ENCODE measurements at places on chromosomes 6 and 20. TPM values are rescaled to one million over a fixed set of nuclear protein-coding genes. Genes with fewer than 3 reads are reported as not detected.

GRCh38 chr6:131678442-131678841 is 22.8 kb downstream of the OR2A4 start:
- DNase-seq: no peak

GRCh38 chr20:13061381-13061780 is 52.6 kb downstream of the SPTLC3 start:
- DNase-seq: peak; percentile 14

- no peak for DNase-seq
Observed at GRCh38 chr6:133136177-133136880, 104.8 kb upstream of the EYA4 start.

- DNase-seq: peak; percentile 79
Observed at GRCh38 chr6:128725271-128726233, 157.4 kb upstream of the LAMA2 start.

DNA sequence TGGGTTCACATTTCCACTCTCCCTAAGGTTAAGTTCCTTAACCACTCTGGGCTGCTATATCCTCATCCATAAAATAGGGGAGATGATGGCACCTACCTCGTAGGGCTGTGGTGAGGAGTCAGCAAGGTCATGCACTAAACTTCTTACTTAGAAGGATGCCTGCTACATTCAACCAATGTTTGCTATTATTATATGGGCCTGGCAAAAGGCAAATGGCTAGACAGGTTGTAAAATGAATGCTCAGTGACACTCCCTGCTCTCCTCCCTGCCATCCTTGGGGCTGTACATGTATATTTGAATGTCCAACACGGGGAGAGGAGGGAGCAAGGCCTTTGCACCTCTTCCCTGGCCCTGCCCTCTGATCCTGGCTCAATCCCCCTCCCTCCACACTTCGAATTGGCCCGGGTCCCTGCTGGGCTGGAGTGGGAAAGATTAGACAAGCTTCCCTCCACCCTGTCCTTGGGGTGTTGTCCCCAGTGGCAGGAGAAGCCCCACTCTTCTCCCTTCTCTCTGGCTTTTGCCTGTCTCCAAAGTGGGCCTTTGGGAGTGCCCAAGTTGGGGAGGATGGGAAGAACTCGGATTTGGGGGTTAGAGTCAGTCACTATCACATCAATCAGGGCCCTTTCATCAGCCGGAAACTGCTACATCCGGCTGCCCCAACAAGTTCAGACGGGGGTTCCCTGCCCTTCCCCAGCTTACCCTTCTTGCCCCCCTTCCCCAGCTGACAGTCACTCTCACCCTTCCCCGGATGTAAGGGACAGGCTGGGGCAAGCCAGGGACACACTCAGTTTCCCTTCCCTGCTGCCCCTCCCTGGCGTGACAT is 36.3 kb upstream of the VEGFA start:
- no peak for DNase-seq

- DNase-seq: no peak
Observed at GRCh38 chr6:39923394-39923793, 10.9 kb downstream of the MOCS1 start.

GRCh38 chr6:146316175-146316495 is 227.5 kb upstream of the RAB32 start:
- no peak for DNase-seq

DNA sequence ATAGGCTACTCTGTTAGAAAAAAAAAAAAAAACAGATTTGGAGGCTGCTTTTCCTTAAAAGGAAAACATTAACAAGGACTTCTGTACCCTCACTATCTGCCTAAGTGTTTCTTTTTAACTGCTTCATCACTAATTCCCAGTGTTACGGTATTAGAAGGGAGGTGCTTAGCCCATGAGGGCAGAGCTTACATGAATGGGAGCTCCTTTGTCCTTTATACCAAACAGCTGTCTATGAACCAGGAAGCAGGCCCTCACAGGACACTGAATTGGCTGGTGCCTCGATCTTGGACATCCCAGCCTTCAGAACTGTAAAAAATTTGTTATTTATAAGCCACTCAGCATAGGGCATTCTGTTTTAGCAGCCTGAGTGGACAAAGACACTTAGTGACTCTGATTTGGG is 215.6 kb upstream of the NRSN1 start:
- no peak for DNase-seq

DNA sequence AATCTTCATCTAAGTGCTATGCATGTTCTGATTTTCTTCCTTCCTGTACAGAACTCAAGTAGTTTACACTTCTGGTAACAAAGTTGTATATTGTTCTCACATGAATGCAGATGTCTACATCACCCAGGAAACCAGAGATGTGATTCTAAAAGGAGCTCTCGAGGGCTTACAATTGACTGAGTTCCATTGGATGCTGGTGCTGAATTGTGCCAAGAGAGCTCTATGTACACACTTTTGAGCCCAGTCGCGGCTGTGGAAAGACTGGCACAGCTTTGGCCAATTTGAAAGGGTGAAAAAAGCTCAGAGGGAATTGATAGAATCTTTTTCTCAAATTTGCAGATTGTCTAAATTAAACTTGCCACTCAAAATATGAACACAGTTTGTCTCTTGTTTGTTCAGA is 340.7 kb downstream of the LMBRD1 start:
- no peak for DNase-seq

DNA sequence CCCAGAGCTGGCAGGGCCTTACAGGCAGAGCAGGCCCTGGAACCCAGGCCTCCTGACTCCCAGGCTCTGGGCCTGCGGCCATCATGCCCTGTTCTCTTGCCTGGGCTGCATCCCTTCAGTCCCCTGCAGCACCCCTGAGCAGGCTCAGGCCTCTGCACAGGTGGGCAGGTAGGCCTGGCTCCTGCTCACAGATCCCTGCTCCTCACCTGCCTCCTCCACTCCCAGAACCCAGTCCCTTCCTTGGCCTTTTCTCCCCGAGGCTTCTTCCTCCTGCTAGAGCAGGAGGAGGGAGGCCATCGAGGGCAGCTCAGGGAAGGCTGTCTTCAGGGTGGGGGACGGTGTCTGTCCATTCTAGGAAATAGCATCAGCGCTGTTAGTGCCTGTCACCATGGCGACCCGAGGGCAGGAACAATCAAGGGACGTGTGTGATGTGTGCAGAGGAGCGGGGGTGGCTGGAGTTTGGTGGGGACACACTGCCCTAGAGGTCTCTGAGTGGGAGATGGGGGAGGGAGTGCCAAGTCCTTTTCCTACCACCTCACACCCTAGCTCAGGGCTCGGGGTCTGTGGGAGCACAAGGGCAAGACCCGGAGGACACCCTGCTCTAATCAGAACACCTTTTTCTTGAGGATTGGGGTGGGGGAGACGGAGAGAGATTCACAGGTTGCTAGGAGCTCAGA is 26.6 kb downstream of the GLP1R start:
- DNase-seq: no peak

GRCh38 chr6:35044761-35045421 is 96.2 kb downstream of the TCP11 start:
- no peak for DNase-seq

GRCh38 chr6:159126590-159126989 is 42.6 kb upstream of the FNDC1 start:
- no peak for DNase-seq

DNA sequence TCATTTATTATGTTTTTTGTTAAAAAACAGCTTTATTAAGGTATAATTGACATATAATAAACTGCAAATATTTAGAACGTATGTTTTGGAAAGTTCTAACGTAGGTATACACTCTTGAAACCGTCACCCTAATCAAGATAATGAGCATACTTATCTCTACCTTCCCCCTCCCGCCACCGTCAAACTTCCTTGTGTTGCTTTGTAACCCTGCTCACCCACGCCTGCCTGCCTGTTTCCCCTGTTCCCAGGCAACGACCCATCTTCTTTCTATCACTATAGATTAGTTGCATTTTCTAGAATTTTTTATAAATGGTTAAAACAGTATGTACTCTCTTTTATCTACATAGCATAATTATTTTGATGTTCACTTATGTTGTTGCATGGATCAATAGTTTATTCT is 33.5 kb upstream of the GCLC start:
- DNase-seq: no peak

DNA sequence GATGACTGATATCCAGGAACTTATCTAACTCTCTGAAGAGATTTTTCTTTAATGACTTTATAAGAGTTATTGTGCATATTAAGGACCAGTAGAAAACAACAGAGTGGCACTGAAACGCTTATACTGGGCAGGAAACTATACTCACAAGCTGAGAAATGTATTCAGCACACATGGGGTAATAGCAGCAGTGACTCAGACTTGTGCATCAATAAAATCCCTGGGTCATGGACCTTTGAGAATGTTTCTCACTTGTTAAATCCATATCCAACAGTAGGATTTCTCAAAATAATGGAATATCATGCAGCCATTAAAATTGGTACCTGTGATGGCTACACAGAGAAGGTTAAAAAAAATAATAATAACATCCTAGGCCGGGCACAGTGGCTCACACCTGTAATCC is 219.5 kb downstream of the BTBD9 start:
- no peak for DNase-seq

DNA sequence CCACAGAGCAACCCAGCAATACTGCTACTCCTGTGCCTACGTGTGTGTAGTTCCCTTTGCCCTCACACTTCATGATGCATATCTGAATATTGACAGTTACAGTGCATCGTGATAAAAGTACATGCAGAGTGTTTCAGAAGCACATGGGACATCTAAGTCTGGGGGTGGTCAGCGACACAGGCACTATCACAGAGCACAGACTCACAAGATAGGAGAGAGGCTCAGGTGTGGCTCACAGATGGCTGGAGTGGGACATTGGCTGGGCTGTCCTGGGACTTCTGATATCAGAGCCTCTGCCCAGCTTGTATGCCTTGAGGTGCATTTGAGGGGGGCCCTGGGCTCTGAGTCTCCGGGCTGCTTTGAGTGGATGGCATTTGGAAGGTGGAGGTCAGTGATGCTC is 227.0 kb upstream of the RNF24 start:
- DNase-seq: no peak

GRCh38 chr6:101393251-101393828 is at the start of gene GRIK2:
Gene GRIK2 (plus strand): TSS chr6:101393708.
- peak; percentile 82 for DNase-seq

DNA sequence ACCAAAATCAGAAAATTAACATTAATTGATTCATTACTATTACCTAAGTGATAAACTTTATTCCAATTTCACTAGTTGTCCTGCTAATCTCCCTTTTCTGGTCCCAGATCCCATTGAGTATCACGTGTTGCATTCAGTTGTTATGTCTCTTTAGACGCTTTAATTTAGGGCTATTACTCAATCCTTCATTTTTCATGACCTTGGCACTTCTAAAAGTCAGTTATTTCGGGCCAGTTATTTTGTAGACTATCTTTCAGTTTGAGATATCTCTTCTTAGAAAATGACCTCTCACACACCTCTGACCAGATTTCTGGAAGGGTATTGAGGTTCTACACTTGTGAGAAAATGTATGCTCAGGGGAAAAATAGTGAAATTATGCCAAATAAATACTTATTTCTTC is 34.0 kb upstream of the TASP1 start:
- no peak for DNase-seq

- no peak for DNase-seq
Observed at GRCh38 chr20:29763821-29764511, 1493.5 kb upstream of the DEFB115 start.

PXMP4 gene
- 11.6 TPM for total RNA-seq

SCGN gene
- total RNA-seq: 8.7 TPM

CLPSL1 gene
- not detected for total RNA-seq

PTCRA gene
- total RNA-seq: not detected

PRL gene
- not detected for total RNA-seq

TRIM31 gene
- 0.22 TPM for total RNA-seq

All from kidney (tissue), 22 donors.